ENCODE measurements at places on chromosomes 3 and 15.

DNA sequence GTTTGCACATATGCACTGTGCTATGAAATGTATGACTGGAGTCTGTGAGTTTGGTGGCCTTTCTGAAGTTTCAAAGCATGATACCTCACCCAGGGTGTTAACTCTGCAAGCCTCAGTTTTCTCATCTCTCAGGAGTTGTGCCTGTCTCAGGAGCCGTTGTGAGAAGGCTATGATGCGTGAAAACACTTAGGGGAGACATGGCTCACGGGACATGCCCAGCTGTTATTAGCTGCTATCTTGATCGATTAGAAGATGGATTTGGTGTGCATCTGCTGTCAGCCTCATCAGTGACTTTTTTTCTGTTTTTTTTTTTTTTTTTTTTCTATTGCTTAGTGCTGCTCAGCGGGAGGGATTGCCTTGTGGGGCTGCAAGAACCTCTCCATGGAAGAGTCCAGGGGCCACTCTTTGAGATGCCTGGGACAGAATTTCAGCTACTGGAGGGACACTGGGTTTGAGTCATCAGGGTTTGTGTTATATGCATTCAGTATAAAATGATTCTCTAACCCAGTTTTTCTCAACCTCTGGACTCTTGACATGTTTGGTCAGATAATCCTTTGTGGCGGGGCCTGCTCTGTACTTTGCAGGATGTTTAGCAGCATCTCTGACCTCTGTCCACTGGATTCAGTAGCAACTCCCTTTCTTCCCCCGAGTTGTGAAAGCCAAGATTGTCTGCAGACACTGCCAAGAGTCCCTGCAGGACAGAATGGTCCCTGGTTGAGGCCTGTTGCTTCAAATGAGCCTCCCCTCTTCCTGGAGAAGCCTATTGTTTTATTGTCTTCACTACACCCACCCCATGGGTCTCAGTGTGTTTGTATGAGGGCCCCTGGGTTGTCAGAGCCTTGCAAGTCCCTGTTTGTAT lies 181.4 kb downstream of the CACNA2D3 start:
- DNase-seq, result no peak

DNA sequence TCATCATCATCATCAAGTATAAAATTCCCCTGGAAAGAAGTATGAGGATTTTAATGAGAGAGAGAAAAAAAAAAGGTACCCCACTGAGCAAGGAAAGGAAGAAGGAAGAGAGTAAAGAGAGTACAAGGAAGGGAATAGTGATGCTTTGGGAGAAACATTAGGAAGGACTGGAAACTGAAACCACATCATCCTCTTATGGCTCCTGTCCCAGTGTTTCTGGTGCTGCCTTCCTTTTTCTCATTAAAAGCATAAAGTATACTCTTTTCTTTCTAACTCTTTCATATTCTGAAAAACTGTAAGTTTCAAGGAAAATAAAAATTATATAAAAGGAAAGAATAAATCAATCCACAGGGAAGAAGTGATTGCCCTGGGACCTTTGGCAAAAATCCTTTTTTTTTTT lies 616.4 kb upstream of the CBLB start:
- no peak for DNase-seq

GRCh38 chr15:85886309-85886811 lies 91.6 kb upstream of the KLHL25 start:
- no peak for DNase-seq

GRCh38 chr15:59154243-59154642 lies 49.3 kb downstream of the CCNB2 start:
- DNase-seq, result no peak

GRCh38 chr3:43353923-43354670 lies 67.8 kb downstream of the SNRK start:
- DNase-seq, result no peak

GRCh38 chr3:123148772-123149171 lies 53.0 kb upstream of the SEC22A start:
- DNase-seq, result no peak
